ENCODE measurements at places on chromosomes 2 and 18. TPM values are rescaled to one million over a fixed set of nuclear protein-coding genes. Genes with fewer than 3 reads are reported as not detected.

Gene ABCA12
- not detected for total RNA-seq

Gene FRZB
- not detected for total RNA-seq

Gene GEN1
- total RNA-seq, result 48.7 TPM

Gene GPR45
- not detected for total RNA-seq

Gene GNAL
- 0.52 TPM for total RNA-seq

Gene SOS1
- 186 TPM for total RNA-seq

Gene PAX3
- total RNA-seq, result not detected

Gene CAPN14
- total RNA-seq, result 0.26 TPM

Gene SH2D6
- 0.52 TPM for total RNA-seq

Gene ATP8B1
- not detected for total RNA-seq

Gene ZAP70
- 286 TPM for total RNA-seq

Gene ANKRD30B
- total RNA-seq, result not detected

Gene ME2
- total RNA-seq, result 86.9 TPM

Gene SYT4
- total RNA-seq, result not detected

Gene CDH20
- total RNA-seq, result 0.07 TPM

Gene MEIS1
- not detected for total RNA-seq

Gene ERBB4
- total RNA-seq, result not detected

Gene MROH2A
- not detected for total RNA-seq

Gene DOK6
- total RNA-seq, result not detected

Gene PTPRN
- total RNA-seq, result not detected

Gene BMP10
- total RNA-seq, result not detected

Gene OTOS
- total RNA-seq, result not detected

Gene CAPG
- total RNA-seq, result 211 TPM

Gene TNFAIP6
- not detected for total RNA-seq

Gene DYNAP
- total RNA-seq, result not detected

Gene DNAH7
- not detected for total RNA-seq

Gene C2orf66
- not detected for total RNA-seq

Gene SLC4A5
- 0.42 TPM for total RNA-seq

Gene EPB41L5
- total RNA-seq, result 2.2 TPM

Gene SCN9A
- total RNA-seq, result not detected

Gene GPR75
- 3.3 TPM for total RNA-seq

Gene UGT1A4
- not detected for total RNA-seq

Gene TRIM43
- total RNA-seq, result not detected

Gene C2orf78
- total RNA-seq, result not detected

Gene NT5DC4
- total RNA-seq, result not detected

Gene LRRTM4
- total RNA-seq, result not detected
